ENCODE measurements at places on chromosomes 13 and 19.

GRCh38 chr13:97191615-97192014 lies 30.5 kb upstream of the MBNL2 start:
- no peak for DNase-seq

DNA sequence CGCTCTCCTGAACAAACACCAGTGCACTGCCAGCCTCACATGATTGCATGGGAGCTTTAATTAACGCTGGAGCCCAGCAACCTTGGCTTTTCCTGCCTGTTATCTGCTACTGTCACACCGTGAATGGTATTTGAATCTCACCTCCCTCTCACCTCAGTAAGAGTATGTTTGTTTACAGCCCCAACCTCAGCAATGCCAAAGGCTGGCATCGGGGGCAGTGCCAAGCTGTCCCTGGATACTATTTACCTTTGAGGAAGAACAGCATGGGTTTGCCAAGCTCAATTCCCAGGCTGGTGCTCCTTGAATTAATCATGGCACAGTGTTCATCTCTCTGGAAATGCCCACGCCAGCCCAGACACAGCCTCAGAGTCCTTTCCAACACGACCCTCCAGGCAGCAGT lies 57.2 kb upstream of the SERPINE3 start:
- no peak for DNase-seq

DNA sequence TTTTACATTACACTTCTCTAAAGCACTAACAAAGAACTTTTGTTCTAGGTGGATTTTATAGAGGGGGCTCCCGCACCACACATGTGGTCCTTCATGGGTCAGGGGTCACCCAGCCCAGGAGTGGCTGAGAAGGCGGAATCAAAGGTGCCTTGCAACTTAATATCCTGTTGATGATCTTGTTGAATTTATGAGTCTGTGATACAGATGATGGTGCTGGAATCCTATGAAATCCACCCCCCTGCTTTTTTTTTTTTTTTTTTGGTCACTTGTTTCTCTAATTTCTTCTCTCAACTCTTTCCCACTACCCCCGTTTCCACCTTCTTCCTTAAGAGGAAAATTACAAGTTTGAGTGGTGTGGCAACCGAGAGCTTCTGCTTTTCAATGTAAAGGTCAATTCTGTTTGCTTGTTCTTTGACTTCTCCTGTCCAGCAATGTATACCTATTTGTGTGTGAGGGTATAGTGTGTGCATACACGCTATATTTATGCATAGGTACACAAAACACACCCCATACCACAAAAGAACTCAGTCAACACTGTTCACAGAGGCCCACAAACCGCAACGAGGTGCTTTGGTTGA lies 4.2 kb upstream of the ZIC2 start:
- no peak for DNase-seq

DNA sequence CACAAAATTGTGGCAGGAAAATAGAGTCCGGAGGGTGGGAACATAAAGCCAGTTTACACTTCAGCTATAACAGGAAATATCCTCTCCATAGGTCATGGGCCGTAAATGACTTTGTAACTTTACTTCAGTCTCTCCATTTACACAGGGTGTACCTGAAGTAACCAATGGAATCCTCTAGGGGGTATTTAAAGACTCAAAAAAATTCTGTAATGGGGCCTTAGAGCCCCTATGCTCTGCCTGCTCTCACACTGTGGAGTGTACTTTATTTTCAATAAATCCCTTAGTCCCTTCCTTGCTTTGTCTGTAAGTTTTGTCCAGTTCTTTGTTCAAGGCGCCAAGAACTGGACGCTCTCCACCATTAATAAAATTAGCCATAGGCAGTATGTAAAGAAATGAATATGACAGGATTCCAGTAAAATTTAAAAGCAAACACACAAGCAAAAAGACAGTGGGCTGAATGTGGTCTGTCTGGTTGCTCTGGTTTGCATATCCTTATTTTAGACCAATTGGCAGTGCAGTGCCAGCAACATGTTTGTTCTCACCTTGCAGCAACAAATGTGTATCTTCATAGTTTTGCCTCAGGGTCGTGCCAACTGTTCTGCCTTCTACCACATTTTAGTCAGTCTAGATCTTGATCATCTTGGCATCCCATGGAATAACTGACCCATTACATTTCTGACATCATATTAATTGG lies 801.5 kb upstream of the SPRY2 start:
- no peak for DNase-seq
